NCI-H2227 treated with DMSO at 0.1 percent for 48 hours (cell line): ENCODE measurements at places on chromosomes 16 and 17.

DNA sequence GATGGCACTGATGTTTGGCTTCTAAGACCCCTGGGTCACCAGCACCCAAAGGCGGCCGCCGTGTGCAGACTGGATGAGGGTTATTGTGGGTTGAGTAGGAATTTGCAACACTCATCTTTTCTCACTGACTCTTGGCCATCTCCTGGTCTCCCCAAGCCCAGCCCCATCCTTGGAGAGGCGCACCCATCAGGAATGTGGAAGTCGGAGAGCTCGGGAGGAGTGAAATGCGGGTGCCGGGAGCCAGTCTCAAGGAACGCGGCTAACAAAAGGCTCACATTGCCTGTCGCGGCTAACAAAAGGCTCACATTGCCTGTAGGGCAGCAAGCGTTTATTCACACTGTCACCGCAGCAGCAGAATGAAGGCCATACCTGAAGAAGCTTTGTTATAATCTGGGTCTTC is 248.6 kb downstream of the FOXL1 start:
- no peak for DNase-seq

GRCh38 chr16:58272855-58273254 is 22.0 kb downstream of the PRSS54 start:
- no peak for DNase-seq

- peak; percentile 14 for DNase-seq
Measured at GRCh38 chr17:81241648-81242420, 2.7 kb downstream of the NDUFAF8 start.

DNA sequence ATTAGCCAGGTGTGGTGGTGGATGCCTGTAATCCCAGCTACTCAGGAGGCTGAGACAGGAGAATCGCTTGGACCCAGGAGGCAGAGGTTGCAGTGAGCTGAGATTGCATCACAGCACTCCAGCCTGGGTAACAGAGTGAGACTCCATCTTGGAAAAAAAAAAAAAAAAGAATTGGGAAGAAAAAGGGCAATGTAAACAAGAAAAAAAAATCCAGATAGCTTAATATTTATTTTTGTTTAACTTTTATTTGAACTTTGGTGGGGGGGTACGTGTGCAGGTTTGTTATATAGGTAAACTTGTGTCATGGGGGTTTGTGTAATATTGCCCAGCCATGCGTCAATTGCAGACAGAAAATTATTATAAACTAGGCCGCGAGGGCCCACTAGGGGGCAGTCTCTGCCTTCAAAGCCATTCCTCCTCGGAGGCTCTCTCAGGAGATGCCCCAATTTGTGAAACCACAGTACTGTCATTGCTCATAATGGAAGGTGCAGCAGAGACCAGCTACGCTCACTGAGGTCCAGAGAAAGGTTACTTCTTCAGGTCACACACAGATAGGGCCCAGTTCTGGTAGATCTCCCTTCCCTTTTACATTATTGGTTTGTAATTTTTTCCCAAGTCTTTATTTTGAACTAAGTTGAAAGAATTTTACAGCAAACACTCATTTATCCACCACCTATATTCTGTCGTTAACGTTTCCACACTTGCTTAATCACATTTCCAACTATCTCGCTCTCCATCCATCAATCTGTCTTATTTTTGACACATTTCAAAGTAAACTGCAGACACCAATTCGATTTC is 206.2 kb downstream of the PRKCB start:
- peak; percentile 67 for DNase-seq

- DNase-seq = no peak
Measured at GRCh38 chr16:9913604-9914326, 268.5 kb downstream of the GRIN2A start.

DNA sequence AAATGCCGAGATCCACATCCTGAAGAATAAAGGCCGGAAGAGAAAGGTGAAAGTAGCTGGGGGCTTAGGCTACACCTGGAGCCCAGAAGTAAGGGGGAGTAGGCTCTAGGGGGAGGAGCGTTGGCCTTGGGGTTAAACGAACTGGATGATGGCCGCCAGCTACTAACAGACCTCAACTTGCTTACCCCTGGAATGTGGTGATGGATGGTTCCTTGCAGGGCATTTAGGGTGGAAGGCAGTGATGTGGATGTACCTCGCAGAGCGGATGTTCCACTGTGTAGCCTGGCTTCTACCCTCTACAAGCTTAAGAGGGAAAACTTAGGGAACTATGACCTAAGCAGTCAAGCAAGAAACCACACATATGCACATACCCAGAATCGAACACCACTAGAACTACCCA is 2.3 kb upstream of the MAZ start:
- no peak for DNase-seq
